B cell (primary cell): ENCODE measurements at places on chromosomes 3 and 15.

DNA sequence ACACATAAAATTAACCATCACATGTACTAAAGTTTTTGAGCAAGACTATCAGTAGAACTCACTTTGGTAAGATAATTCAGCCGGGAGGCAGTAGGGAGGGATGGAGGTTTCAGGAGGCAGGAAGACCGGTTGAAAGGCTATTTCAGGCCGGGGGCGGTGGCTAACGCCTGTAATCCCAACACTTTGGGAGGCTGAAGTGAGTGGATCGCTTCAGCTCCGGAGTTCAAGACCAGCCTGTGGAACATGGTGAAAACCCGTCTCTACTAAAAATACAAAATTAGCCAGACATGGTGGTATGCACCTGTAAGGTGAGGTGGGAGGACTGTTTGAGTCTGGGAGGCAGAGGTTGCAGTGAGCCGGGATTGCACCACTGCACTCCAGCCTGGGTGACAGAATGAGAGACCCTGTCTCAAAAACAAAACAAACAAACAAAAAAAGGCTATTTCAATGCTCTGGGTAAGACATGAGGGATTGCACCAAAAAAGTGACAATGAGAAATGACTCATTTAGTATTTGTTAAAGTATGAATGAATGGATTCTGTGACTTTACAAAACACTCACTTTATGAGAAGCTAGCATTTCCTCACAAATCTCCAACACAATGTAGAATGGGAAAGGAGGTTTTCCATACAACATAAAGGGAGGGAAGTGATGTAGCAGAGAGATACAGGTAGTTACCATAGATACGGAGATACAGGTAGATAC, 43.9 kb downstream of the SH3BP5 start:
- DNase-seq = no peak
- H3K4me3 ChIP-seq = no peak overlapping the region
- H3K27ac ChIP-seq = no peak overlapping the region
- peaks cover 2% of the 10 kb centered on the region for H3K36me3 ChIP-seq
- H3K4me1 ChIP-seq = peaks cover 88% of the 10 kb centered on the region

DNA sequence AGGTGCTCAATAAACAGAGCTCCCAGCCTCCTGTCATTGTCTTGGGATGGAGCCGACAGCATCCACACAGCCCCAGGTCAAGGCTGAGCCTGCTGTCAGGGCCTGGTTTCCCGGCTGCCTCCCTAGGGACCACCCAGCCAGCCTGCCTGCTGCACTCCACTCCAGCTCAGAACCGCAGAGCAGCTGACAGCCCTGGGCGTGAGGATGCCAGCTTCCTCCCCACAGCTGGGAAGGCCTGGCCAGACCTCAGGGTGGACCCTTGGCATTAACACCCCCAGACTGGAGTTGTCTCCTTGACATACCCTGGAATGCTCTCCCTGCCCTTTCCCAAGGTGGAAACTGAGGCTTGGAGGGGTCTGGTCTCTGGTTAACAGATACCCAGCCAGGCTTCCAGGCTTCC, 112.0 kb downstream of the WNT7A start:
- H3K27me3 ChIP-seq = no peaks in the 10 kb centered on the region
- H3K36me3 ChIP-seq = no peaks in the 10 kb centered on the region
- H3K4me1 ChIP-seq = no peaks in the 10 kb centered on the region
- no peak for DNase-seq
- H3K27ac ChIP-seq = no peak overlapping the region
- no peak overlapping the region for H3K4me3 ChIP-seq

GRCh38 chr3:4426782-4427344, 40.2 kb downstream of the SUMF1 start:
- H3K4me3 ChIP-seq = no peak overlapping the region
- no peaks in the 10 kb centered on the region for H3K4me1 ChIP-seq
- DNase-seq = no peak
- no peak overlapping the region for H3K27ac ChIP-seq
- H3K36me3 ChIP-seq = no peaks in the 10 kb centered on the region
- H3K27me3 ChIP-seq = no peaks in the 10 kb centered on the region

GRCh38 chr3:111071257-111072030, at the start of gene NECTIN3:
TSS of gene NECTIN3 (plus strand) at chr3:111071816. CDS start at chr3:111072018, 202 bp downstream.
- no peak within 1 kb of the TSS for H3K27ac ChIP-seq
- H3K4me1 ChIP-seq = peaks cover 25% of the 10 kb centered on the region
- H3K4me3 ChIP-seq = peak within 1 kb of the TSS; percentile 61
- H3K36me3 ChIP-seq = no peaks in the 10 kb centered on the region
